GM04503 (cell line): ENCODE measurements at places on chromosomes 1 and 21.

- DNase-seq = no peak
Observed at GRCh38 chr1:185265314-185265713, 51.7 kb downstream of the IVNS1ABP start.

GRCh38 chr1:202143768-202144401 is 652 bp downstream of the ARL8A start:
- no peak for DNase-seq

- peak; percentile 37 for DNase-seq
Observed at GRCh38 chr1:165633614-165634013, 2.6 kb downstream of the MGST3 start.

DNA sequence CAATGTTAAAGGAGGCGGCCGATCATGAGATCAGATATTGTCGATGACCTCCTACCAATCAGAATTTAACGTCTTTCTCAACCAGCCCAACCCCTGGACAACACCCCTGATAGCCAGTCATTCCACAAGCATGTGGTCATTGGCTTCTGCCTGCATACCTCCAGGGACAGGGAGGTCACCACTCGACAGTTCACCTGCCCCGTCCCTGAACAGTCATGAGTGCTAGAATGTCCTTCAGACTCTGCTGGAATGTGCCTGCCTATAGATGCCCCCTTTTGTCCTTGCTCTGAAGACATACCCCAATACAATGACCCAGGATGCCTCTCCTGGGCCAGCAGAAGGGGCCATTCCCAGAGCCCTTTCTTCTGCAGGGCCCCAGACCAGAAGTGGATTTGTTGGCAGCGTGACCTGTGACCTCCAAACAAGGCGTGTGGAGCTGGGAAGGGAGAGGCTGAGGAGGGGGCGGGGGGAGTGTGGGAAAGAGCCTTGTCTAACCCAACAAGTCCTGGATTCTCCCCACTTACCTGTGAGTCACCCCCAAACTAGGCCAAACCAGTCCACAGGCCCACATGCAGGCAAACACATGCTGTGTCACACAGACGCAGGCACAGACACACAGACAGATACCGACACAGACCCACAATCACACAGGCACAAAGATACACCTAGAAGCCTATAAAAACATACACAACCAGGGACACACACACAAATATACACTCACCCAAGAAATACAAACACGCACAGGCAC is 2.2 kb downstream of the CRYBG2 start:
- no peak for DNase-seq

- no peak for DNase-seq
Observed at GRCh38 chr1:194629011-194629410, 1442.6 kb upstream of the B3GALT2 start.

GRCh38 chr1:205633421-205633976 is 1.7 kb upstream of the ELK4 start:
- DNase-seq = no peak

DNA sequence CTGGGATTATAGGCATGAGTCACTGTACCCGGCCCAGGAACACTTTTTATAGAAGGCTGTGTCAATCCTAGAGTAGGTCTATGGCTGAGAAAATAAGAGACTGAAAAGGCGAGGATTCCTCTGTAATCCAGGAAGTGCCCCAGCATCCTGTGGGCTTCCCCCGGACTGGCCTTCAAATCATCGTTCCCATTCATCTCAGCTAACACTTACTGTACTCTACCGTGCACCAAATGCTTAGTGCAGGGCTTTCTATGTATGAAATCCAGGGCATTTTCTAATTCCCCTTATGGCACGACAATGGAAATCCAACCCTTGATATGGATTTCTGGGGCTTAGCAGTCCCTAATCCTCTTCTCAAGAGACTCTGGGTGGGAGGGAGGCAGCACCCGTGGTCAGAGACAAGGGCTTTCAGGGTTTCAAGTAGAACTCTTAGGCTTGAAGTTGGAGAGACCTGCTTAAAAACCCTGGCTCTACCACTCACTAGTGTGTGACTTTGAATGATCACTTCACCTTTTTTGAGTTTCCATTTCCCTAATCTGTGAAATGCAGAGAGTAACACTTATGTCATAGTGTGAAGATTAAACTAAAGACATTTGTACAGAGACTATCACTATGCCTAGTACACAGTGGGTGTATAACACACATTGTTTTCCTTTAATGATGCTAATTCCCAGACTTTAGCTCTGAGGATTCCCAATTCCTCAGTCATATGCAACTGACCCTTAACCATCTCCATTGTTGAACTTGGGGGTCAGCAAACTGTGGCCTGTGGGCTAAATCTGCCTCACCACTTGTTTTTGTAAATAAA is 20.3 kb downstream of the MECR start:
- no peak for DNase-seq

DNA sequence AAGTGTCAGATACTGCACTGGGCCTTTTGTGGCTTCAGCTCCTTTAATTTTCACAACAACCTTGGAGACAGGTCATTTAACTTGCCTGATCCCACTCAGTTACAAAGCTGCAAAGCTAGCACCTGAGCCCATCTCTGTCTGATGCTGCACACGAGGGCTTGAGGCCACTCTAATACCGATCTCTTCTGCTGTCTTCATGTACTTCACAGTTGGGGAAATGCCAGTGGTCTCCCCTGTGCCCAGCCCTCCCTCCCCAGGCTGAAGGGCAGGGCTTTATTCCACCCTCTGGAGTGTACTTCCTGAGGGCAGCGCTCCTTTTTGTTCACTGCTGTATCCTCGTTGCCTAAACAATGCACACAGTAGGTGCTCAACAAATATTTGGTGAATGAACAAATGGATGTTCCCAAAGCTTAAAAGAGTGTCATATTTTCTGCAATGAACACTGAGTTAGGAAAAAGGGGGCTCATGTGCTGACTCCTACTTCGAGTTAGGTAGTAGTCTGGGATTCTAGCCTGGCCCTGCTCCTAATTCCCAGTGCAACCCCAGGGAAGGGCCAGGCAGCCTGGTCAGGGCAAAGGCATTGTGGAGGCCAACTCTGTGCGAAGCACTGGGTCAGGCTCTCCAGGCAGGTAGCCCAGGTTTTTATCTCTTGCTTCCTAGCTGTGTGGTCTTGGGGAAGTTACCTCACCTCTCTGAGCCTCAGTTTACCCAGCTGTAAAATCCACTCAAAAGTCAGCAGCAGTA is 1.1 kb downstream of the TMCO4 start:
- DNase-seq = no peak

GRCh38 chr21:41966041-41966833 is 12.4 kb upstream of the C2CD2 start:
- no peak for DNase-seq

DNA sequence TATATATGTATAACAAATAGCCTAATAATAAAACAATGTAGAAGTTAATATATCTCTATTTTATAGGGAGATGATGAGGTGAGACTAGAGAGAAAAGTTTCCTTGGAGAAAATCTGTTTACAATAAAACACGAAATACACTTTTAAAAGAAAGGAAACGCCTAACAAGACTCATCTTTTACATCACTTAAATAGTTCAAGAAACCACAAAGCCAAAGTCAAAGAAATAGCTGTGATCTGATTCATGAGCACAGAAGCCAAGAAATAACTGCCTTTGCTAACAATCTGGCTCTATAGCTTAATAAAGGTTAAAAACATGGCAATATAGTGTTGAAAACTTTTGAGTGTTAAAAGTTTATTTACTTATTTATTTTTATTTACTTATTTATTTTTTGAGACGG is 61.5 kb downstream of the TOR3A start:
- DNase-seq = peak; percentile 89

GRCh38 chr1:107647012-107647411 is 318.0 kb downstream of the VAV3 start:
- DNase-seq = no peak

- no peak for DNase-seq
Observed at GRCh38 chr1:7770997-7771822, at the start of gene VAMP3. Gene VAMP3 (plus strand): TSS chr1:7771296. CDS start chr1:7771384, 88 bp downstream.

DNA sequence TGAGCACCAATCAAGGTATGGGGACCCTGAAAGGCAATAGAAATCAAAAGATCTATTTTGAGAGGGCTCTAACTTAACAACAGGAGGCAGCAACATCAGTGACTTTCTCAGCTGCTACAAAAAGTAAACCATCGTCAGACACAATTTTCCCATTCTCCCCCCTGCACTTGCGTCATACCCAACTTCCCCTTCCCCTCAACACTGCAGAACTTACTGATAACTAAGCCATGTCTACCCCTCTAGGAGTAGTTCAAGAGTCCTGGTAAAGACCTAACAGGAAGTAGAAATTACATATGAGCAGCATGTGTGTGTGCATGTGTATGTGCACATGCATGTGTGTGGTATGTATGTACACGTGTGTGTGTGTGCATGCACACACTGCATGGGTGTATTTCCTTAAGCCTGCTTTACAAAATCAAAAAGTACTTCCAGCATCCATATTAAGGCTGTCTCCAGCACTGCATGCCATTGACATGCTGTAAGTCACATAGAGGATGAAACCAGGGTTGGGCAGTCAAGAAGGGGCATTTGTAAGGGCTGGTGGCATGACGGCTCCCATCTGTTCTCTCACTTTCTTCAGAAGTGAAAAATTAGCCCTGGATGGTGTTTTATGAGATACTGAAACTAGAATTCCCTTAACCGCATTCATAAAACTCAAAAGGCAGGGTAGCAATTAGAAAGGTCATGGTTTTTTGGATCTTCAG is 460.1 kb upstream of the RUNX1 start:
- no peak for DNase-seq

GRCh38 chr1:230354005-230354404 is 72.1 kb downstream of the PGBD5 start:
- no peak for DNase-seq

GRCh38 chr1:177278626-177279390 is 108.0 kb downstream of the BRINP2 start:
- no peak for DNase-seq

- no peak for DNase-seq
Observed at GRCh38 chr1:234361102-234361603, 12.1 kb upstream of the COA6 start.

GRCh38 chr1:184395370-184395769 is 8.5 kb downstream of the C1orf21 start:
- no peak for DNase-seq

- no peak for DNase-seq
Observed at GRCh38 chr1:39898191-39898590, 3.5 kb downstream of the MYCL start.

- no peak for DNase-seq
Observed at GRCh38 chr1:47997289-47998200, at the start of gene TRABD2B. Gene TRABD2B (minus strand): TSS chr1:47997385.

- DNase-seq = no peak
Observed at GRCh38 chr1:179228783-179229213, 679 bp downstream of the ABL2 start.

- peak; percentile 51 for DNase-seq
Observed at GRCh38 chr21:35850029-35850428, 210.3 kb downstream of the SETD4 start.

DNA sequence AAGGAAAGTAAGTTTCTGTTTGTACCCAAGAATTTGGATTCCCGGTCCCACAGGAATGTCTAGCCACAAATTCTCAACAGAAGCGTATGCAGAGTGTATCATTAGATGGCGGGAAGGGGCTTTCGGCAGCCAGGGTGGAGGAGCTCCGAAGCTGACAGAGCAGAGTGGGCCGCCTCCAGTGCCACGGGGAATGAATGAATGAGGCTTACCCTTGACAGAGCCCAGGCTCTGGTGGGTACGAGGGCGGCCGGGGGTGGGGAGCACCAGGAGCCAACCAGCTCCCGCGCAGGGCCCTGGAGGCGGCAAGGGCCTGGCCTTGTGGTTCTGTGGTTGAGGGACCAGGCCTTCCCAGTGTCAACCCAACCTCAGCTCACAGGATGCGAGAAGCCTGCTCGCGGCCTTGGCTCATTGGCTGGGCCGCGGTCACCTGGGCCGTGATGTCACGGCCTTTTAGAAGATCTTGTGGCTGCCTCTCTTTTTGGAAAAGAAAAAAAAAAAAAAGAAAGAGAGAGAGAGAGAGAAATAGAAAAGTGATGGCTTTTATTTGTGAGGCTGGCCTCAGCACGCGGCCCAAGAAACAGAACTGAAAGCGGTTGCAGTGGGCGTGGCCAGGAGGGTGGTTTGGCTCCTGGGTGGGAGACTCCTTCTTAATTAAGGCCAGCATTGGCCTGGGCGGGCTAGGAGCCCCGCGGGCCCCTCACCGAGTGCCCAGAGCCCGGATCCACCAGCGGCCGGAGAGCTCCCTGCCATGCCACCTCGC is 34.9 kb upstream of the RUNX3 start:
- DNase-seq = no peak

DNA sequence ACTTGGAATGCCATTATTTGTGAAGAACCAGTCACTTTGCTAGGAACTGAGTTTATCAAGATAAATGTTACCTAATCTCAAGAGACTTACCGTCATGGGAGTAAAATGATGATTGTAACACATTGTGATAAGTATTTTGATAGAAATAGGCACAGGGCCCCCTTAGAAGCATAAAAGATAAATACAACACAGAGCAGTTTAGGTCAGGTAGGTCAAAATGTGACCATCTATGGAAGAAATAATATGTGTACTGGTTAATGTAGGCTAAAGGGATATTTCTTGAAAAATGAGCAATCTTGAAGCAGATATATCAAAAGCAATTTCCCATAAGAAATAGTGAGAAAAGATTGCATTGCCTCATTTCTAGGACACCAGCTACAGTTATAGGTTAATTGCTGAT is 1386.8 kb upstream of the ADGRL2 start:
- DNase-seq = no peak

- DNase-seq = no peak
Observed at GRCh38 chr1:107862064-107862463, 102.9 kb downstream of the VAV3 start.

DNA sequence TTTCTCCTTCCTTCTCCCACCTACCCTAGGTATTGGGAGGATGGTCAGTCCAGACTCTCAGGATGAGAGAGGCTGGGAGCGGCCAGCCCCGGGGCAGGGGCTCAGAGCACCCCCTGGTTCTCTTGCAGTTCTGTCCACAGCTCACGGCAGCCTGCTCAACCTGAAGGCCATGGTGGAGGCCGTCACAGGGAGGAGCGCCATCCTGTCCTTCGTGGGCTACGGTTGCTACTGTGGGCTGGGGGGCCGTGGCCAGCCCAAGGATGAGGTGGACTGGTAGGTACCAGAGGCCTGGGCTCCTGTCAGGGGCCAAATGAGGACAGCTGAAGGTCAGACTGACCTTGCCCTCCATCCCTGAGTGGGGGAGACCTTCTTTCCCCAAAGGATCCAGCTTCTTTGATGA is 4.2 kb downstream of the PLA2G2F start:
- no peak for DNase-seq

DNA sequence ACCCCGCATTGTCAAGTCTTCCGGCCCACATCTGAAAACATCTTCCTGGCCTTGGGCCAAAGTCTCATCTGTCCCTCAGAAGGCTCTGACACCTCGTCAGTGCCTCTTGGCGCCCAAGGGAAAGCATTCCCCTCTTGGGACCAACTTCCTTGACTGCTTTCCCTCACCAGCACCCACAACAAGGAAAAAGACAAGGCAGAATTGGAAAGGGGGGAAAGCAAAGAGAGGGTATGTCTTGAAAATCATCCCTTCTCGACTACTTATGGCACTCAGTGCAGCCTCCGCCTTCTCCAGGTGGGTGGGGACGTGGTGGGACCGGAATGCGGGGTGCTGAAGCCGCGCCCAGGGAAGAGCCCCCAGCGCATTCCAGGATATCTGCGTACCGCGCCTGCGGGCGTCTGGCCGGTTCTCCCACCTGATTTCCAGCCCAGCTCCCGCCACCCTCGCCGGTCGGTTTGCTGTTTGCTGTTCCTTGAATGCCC is 554 bp upstream of the SLC39A1 start:
- DNase-seq = no peak
